ENCODE measurements at places on chromosomes 6 and 20.
A peak's percentile ranks its signal among the peaks of the same experiment; 100 is the strongest.

- DNase-seq: no peak
Measured at GRCh38 chr6:9527679-9528286, 887.1 kb downstream of the TFAP2A start.

GRCh38 chr20:10928841-10929421 is 255.1 kb upstream of the JAG1 start:
- no peak for DNase-seq

DNA sequence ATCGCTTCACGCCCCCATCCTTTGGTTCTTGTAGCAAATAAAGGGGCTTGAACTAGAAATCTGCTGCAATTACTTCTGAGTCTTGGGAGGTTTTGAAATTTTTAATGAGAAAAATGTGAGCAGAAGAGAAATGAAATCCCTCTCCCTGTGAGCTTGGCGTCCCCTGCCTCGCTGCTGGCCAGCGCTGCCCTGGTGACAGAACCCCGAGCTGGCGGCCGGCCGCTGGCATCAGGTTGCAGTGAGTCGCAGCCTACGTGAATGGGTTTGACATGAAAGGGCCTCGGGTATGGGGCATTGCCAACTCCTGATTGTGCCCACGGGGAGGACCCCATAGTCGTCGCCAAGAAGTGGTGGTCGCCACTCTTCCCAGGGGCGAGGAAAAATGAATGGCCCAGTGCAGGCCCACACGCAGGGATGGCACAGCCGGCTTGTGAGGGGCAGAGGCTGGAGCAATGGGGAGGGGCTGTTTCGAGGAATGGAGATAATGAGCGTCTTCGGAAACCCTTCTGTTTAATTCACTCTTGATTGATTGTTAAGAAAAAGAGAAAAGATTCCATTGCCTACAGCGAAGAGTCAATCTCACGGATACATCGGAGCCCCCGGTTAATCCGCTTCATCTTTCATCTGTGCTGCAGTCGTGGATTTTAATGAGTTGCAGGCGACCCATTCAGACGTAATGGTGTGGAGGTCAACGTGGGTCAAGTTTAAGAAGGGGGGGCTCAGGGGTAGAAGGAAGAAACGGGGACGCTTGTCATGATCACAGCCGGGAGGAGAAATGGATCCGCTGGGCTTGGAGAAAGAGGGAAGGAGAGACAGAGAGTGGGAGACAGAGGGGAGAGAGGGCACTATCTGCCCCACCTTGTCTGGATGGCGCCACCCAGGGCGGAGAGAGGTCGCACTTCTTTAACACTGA is 380.1 kb downstream of the THBS2 start:
- DNase-seq: no peak

GRCh38 chr20:56032251-56032650 is 26.9 kb upstream of the CBLN4 start:
- no peak for DNase-seq

DNA sequence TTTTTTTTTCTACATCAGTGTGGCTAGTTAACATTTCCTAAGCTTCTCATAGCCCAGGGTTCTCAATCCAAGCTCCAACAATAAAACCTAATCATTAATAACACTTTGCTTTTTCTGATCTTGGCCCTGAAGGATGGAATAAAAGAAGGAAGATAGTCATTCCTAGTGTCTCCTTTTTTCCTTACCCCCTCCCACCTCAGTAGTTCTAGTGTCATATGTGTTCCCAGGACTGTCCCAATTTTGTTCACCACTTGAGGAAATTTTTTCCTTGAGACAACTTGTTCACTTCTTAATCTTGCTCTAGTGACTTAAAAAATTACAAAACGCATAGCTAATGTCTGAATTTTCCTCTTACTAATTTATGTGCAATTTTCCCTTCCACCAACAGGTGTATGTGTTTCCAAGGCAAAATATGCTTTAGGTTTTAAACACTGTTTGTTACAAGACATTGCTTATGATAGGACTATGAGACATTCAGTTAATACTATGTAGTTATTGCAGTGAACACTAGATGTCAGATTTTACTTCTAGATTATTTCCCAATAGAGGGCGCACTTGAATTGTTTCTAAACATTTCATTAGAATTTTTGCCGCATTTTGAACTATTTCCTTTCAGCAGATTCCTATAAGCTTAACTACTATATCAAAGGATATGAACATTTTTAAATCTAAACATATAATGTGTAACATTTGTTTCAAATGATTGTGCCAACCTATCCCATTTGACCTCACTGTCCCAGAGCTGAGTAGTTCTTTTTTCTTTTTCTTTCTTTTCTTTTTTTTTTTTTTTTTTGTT is 18.5 kb upstream of the C6orf141 start:
- peak; percentile 41 for DNase-seq

DNA sequence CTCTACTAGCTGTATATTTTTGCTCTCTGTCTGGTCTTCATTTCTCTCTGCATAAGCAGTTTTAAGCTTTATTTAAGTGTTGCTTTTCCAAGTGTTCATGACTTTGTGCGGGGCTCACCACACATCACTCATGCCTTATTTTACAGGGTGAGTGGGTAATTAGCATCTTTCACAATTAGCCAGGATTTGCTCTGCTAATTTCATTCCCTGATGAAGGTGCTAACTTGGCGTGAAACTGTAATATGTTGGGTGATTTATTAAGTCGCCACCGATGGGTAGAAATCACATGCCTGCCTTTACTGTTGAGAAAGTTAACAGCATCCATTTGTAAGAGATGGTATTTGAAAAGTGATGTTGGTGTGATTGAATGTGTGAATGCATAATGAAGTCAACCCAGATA is 44.7 kb downstream of the DEFB114 start:
- no peak for DNase-seq

DNA sequence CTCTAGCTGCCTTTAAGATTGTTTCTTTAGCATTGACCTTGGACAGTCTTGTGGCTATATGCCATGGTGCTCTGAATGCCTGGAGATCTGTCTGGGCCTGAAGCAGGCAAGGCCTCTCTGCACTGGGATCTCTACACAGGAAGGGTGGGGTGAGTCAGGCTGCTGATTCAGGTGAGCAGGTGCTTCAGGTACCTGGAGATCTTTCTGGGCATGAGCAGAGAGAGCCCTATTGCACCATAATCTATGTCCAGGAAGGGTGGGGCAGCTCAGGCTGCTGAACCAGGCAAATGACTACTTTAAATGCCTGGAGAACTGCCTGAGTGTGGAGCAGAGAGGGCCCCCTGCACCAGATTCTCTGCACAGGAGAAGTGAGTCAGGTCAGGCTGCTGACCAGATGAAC is 94.5 kb downstream of the TPBG start:
- no peak for DNase-seq

GRCh38 chr6:32830936-32831335 is 7.6 kb downstream of the TAP2 start:
- no peak for DNase-seq

DNA sequence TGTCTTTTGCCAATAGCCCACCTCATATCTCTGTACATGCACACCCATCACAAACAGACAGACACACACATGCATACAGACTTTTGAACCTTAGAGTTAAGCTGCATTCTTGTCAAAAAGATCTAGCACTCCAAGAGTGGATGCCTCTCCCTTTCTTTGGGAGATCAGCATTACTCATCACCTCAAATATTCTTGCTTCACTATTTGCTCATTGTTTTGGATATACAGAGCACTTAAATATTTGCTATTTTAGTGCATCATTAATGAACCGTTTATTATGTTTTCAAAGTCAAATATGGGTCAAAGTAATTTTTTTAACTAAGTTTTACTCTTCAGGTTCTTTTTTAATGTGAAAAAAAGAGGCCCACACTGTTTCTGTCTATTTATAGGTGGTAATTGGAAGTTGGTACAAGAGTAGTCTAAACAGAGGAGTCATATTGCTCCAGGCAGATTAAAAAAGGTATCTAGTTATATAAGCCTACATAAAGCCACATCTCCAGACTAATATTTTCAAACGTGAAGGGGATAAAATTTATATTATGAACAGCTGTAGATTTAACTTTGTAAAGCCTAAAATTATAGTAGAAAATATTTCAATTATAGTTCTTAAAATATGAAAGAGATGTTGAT is 102.6 kb downstream of the FLRT3 start:
- DNase-seq: no peak

GRCh38 chr6:41939176-41939847 is 2.3 kb downstream of the CCND3 start:
- DNase-seq: peak; percentile 29

- peak; percentile 42 for DNase-seq
Measured at GRCh38 chr6:143098054-143098671, 37.5 kb downstream of the AIG1 start.
